ENCODE measurements at places on chromosomes 5 and 9.
A peak's percentile ranks its signal among the peaks of the same experiment; 100 is the strongest.

GRCh38 chr9:68822596-68823165, 117.6 kb downstream of the PIP5K1B start:
- DNase-seq: no peak

DNA sequence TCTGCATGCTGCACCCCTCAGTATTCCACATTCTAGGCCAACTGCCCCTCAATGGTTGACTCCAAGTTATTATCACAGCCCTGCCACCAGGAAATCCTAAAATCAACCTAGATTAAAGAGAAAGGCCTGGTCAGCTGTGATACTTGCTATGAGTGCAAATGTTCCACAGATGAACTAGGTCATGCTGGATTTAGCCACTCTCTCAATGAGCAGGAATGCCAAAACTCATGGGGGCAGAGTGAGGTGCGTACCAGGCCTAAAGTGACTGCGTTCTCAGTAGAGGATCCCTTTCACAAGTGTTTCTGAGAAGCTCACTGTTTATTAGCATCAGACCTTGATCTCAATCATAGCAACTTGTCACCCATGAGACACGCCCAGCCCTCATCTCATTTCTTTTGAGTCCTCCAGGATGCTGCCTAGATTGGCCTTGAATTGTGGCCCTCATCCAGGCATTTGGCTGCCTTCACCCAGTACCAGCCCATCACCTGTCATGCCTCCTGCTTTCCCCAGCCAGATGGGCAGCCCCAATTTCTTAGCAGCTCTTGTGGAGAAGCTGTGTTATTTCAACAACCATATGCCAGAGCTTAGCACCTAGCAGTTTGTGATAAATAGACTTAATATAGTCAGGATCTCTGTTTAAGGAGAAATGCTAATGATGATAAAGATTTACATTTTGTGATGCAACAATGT, 383.9 kb downstream of the CTNND2 start:
- no peak for DNase-seq

DNA sequence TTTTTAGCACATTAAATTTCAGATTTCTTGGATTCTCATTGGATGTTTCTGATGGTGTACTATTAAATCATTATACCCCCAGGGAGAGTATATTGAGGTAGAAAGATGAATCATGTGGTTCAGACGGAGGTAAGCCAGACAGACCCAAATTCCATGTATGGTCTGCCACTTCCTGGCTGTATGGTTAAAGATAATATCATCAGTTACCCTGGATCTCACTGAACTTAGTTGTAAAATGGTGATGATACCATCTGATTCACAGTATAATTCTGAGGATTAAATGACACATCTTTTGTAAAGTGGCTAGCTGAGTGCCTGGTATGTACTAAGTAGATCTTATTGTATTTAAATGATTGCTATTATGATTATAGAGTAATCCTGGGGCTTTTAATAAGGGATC, 9.3 kb downstream of the SLC27A6 start:
- no peak for DNase-seq

- DNase-seq: peak; percentile 16
Observed at GRCh38 chr5:173331956-173332479, 3.8 kb upstream of the STC2 start.

- no peak for DNase-seq
Observed at GRCh38 chr5:111752426-111752965, 4.5 kb downstream of the NREP start.

- DNase-seq: no peak
Observed at GRCh38 chr5:23930985-23931384, 423.6 kb downstream of the PRDM9 start.

DNA sequence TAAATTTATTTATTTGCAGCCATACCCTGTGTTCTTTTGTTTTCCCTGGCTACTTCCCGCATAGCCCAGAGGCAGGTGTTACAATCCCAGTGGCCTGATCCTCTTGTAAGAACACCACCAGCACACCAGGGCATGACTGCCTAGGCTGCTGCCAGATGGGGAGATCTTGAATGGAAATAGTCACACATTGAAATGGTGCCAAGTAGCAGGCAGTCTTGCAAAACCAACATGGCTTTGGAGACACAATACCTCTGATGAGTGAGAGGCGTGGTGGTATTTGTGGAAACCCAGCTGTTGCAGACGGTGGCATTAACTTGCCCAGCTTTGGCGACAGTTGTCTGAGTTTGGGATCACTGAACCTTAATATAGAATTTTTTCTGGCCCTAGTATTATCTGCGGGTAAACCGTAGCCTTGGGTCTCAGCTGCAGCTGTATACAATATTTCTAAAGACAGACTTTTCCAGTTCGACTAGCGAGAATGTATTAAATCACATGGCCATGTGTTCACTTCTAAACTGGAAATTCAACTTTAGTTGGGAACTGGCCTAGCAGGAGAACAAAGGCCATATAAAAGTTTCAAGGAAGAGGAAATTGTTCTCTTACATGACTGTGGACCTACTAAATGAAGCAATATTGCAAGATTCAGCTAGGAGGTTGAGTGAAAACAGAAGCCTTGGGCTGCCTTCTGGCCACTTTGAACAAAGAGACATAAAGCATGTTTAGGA, 277.0 kb downstream of the SMARCA2 start:
- no peak for DNase-seq

DNA sequence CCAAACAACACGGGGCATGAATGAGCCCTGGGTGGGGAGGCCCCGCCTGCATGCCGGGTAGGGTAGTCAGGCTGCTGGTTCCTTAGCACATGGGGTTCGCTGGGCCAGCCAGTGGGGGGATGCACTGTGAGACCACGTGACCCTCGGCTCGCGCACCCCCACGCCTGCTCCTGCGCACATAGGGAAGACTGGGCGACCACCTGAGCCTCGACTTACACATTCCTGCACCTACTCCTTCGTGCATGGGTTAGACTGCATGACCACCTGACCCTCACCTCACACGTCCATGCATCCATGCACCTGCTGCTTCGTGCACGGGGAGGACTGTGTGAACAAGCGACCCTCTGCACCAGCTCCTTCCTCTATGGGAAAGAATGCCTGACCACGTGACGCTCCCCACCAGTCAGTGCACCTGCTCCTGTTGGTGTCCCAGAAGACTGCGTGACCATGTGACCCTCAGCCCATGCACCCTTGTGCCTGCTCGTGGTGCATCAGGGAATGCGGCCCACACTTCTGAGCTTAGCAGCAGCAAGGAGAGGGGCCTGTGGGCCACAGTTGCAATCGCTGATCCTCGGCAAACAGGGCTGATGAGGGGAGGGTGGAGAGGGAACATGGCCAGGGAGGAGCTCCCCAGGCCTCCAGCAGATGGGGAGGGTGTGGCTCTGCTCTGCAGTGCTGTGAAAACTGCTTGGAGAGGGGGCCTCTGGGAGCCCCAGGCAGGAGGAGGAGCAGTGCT, 18.1 kb downstream of the LPCAT1 start:
- DNase-seq: no peak

GRCh38 chr5:176742246-176743105, 67.9 kb upstream of the UNC5A start:
- DNase-seq: no peak

GRCh38 chr9:22050924-22051323, 41.8 kb upstream of the CDKN2B start:
- DNase-seq: no peak

DNA sequence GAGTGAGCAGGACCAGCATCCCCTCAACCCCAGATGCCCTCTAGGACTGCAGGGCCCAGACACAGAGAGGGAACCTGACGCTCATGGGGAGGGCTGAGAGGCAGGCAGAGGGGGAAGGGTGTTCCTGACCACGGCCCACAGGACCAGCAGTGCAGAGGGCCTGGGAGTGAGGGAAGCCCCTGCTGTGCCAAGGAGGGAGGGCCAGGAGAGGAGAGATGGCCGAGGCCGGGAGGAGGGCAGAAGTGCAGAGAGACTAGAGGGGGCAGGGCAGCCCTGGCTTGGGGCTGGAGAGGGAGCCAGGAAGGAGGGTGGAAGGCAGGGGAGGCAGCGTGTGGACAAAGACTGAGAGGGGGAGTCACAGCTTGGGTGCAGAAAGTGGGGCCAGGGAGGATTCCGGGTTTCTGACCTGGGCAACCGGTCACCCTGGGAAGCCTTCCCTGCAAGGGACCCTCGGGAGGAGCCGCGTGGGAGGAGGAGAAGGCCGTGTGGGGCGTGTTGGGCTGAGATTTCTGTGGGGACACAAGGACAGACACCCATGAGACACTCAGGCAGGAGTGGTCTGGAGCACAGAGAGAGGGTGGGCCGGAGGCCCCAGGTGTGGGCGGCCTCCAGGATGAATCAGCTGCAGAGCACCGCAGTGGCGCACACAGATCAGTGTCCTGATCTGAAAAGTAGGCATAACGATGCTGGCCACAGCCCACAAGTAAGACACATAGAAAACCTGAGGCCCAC, 117.5 kb downstream of the ADAMTS2 start:
- no peak for DNase-seq

GRCh38 chr9:20490246-20490834, 132.0 kb downstream of the MLLT3 start:
- DNase-seq: no peak

GRCh38 chr9:123807251-123807650, 122.7 kb downstream of the DENND1A start:
- DNase-seq: no peak

GRCh38 chr5:130158036-130158435, 253.8 kb downstream of the CHSY3 start:
- no peak for DNase-seq

DNA sequence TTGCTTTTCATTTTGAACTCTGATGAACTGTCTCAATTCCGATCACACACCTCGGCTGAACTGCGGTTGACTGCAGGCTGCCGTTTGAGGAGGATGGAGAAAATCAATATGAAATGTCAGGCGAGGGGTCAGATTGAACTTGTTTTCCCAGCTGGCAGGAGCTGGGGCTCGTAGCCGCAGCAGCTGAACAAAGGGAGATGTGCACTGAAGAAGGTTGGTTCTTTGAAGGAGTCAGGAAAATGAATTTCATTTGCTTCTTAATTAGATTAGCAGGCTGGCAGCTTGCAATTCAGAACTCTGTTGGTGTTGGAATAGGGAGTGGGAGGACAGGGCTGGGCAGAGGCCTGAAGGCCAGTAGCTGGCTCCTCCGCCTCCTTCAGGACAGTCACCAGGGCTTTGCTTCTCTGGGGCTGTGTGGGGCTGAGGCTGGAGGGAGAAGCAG, 117.4 kb upstream of the GPR151 start:
- no peak for DNase-seq

GRCh38 chr5:127875235-127876021, 172.2 kb downstream of the CCDC192 start:
- no peak for DNase-seq

- no peak for DNase-seq
Observed at GRCh38 chr9:8845376-8845775, 1045.8 kb upstream of the DMAC1 start.

DNA sequence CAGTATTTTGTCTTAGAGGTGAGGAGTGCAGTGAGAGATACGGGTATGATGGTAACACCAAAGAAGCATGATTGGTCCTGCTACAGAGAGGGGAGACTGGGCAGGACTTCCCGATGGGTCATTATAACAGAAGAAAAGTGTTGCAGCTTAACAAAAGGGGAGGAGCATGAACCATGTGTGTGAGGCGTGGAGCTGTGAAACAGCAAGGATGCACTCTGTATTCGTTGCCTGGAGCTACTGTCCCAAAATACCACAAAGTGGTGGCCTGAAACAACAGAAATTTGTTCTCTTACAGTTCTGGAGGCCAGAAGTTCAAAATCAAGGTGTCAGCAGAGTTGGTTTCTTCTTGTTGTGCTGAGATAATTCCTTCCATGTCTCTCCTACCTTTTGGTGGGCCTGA, 59.4 kb upstream of the GRHPR start:
- DNase-seq: no peak

DNA sequence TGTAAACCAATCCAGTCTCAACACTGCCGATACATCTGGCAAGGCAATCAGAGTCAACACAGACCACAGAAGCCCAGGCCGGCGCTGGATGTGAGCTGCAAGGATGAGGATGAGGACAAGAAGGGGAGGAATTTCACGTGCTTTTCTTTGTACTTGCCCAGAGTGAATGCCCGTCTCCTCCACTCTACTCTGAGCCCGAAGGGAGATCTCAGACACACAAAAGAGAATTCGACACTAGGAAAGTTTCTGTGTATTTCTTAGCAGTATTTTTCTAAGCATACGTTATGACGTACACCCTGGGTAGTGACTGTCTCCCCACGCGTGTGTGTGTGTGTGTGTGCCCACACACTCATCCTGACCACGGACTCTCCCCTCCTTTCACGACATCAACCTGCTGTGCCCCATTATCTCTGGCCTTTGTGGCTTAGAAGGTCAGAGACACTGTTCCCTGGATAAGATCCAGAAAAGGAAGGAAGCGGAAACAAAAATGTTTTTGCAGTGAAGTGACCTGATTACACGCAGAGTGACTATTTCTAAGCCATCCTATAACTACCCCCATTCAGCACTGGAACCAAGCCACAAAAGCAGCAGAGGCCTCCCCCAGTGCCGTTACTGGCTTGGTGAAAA, 227.3 kb upstream of the DAPK1 start:
- DNase-seq: no peak

DNA sequence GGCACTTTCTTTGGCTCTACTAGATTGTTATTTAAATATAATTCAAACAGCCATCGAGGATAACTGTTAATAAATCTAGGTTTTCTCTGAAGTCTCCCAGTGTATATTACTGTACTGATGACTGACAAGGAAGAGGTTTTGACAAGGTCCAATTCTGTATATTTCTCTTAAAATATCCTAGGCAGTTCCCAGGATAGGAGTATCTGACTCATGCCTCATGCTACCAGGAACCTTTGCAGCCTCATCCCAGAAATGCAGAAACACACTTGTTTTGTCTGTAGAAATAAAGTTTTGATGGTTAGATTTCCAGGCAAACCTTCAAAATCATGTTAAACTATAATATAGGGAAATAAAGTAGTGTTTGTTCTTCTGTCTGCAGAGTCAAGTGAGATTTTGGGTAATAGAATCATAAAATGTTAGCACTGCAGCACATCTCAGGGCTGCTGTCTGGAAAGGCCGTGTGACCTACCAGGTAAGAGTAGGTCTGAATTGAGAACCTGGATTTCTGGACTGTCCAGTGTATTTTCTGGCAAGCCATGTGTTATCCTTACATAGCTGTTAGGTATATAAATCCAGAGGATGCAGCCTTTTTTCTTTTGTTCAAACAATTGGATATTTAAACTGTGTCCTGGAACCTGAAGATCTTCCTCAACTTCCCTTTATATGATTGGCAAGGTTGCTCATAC, 8.3 kb downstream of the UBE2D2 start:
- no peak for DNase-seq

- DNase-seq: no peak
Observed at GRCh38 chr5:159678657-159679392, 237.5 kb upstream of the ADRA1B start.

DNA sequence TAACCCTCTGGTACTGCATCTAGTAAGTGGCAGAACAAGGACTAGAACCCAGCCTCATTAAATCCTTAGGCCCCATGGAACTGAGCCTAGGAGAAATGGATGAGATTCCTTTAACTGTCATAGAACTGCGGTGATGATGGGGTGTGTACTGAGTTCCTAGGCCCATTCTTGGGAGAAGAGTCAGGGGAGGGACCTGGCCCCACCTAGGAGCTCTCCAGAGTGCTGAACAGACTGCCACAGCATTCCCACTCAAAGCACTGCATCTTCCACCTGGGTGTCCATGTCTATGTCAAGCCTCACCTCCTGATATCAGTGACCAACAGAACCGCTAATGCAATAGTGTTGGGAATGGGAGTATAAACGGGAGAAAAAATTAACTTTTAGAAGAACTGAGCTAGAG, 36.6 kb downstream of the TTLL11 start:
- no peak for DNase-seq

All from stimulated activated CD4-positive, alpha-beta T cell treated with anti-CD3 and anti-CD28 coated beads, Interleukin-15, amount 100 ng/mL, for 1 hour (primary cell).